T-helper 2 cell (primary cell): ENCODE measurements at places on chromosomes 7 and 10.
A peak's percentile ranks its signal among the peaks of the same experiment; 100 is the strongest.

DNA sequence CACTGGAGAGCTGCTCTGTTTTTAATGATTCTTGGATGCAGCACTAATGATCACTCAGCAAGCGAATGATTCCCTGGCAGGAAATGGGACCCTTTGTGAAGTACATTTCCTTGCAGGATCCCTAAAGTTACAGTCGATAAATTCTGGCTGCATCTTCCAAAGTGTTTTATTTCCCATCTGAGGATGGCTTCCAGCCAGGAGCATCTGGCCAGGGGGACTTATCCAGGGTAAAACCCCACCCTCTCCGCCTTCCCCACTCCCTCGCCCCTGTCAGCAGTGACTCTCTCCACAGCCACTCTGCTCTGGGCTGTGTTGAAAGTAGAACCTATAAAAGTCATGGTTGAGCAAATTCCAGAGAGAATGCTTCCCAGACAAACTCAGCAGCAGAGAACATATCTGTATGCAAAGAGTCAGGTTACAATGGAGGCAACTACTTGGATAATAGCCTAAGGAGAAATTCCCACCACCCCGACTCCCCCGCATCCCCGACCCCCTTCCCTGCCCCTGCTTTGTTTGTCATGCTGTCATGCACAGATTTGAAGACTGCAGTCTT lies 111.0 kb upstream of the ANLN start:
- DNase-seq, result no peak

GRCh38 chr7:111090846-111091245 lies at the start of gene LRRN3:
Gene LRRN3 (plus strand): TSS chr7:111091127. CDS start chr7:111122773, 31,646 bp downstream.
- no peak for DNase-seq

- DNase-seq, result no peak
Observed at GRCh38 chr7:130371046-130371445, 9.2 kb upstream of the CPA1 start.

GRCh38 chr10:67772894-67773511 lies 65.0 kb downstream of the DNAJC12 start:
- DNase-seq, result no peak

DNA sequence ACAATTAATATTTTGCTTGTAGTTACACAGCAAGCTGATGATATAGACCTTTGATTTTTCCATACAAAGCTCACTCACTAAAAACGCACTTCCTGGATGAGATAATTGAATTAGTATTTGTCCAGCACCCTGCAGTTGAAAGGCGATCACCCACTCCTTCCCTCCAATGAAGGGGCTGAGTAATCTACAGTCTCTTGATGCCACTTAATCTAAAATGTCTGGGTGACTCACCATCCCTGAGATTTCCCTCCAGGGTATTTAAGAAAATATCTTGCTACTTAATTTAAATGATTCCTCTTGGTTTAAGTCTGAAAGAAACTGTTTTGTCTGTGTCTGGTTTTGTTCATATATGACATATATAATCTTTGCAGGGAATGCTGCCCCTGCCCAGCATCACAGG lies 515.3 kb downstream of the GRID1 start:
- DNase-seq, result no peak

DNA sequence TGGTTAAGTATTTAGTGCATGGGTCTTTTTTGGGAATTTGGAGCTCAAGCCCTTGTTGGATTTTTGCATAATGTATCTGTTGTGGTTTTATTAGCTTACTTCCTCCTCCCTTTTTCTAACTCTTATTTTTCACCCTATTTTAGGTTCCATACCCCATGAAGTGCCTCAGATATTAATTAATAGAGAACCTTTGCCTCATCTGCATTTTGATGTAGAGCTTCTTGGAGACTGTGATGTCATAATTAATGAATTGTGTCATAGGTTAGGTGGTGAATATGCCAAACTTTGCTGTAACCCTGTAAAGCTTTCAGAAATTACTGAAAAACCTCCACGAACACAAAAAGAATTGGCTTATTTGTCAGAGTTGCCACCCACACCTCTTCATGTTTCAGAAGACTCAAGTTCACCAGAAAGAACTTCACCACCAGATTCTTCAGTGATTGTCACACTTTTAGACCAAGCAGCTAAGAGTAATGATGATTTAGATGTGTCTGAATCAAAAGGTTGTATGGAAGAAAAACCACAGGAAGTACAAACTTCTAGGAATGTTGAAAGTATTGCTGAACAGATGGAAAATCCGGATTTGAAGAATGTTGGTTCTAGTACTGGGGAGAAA lies 28.0 kb downstream of the SIRT1 start:
- no peak for DNase-seq

GRCh38 chr10:118315629-118316028 lies 26.5 kb downstream of the FAM204A start:
- DNase-seq, result no peak

DNA sequence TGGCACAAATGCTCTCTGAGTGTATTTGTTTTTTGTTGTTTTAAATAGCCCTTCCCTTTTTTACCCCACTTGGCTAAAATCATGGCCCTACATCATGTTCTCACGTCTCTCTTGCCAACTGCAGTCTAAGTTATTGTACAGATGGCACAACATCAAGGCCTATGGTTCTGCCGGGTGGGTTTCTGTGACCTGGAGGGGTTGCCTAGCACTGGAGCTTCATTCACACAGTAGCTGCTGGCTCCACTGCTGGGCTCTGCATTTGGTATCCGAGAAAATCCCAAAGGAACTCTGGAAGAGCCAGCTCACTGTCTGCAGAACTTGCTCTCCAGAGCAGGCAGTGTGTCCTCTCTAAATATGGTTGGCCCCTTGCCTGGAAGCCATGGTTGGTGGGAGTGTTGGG lies 120.6 kb downstream of the LRRC4 start:
- no peak for DNase-seq

DNA sequence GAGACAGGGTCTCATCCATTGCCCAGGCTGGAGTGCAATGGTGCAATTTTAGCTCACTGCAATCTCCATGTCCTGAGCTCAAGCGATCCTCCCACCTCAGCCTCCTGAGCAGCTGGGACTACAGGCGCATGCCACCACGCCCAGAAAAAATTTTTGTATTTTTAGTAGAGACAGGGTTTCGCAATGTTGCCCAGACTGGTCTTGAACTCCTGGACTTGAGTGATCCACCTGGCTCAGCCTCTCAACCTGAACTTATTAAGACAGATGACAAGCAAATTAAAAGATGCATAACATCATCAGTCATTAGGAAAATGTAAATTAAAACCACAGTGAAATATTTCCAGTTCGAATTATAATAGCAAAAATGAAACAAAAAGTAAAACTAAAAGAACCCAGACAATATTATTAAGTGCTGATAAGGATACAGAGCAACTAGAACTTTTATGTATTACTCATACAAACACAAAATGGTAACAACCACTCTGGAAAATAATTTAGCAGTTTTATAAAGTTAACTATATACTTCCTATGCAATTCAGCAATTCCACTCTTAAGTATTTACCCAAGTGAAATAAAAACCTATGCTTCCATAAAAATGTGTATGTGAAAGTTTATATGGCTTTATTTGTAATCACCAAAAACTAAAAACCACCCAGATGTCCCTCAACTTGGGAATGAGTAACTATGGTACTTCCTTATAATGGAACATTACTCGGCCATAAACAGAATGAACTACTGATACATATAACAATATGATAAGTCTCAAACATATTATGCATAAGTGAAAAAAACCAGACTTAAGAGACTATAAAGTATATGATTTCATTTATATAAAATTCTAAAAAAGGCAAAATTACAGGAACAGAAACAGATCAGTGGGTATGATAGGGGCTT lies 15.3 kb downstream of the ZFAND4 start:
- peak; percentile 25 for DNase-seq

- DNase-seq, result peak; percentile 58
Observed at GRCh38 chr10:119103903-119104653, at the start of gene DENND10. Gene DENND10 (plus strand): TSS chr10:119104113. CDS start chr10:119104143, 30 bp downstream.

DNA sequence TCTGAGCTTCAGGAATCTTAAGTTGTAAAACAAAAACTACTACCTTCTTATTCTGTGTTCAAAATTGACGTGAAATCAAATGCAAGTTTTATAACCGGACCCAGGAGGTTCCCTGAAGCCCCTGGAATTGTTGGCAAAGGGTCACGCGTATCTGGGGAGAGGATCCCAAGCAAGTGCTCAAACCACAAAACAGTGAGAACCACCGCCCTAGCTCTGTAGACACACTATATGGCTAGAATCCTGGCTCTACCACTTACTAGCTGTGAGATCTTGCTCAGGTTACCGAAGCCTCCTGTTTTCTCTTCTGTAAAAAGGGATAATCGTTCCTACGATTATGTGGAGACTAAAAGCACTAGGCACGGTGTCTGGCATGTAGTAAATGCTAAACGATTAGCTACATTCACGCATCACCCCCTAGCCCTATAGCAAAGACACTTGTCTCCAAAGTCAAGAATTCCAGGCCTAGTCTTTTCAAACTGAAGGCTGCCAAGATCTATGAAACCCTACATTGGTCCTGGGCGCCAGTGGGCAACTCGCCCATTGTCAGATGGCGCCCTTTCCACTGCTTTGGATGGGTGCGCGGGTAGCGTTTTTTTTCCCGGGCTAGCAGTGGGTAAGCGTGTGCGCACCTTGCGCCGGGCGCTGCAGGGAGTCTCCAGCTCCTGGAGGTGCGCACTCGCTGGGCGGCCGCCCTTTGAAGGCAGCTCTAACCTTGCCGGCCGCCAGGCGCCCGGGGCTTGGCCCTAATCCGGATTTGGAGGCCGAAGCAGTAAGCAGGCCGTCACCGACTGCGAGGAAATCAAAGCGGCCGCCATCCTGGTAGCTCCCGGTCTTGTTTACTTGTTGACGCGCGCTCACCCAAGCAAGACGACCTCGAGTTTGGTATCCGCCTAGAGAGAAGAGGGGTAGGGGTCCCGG lies 11.6 kb upstream of the NKX2-3 start:
- DNase-seq, result no peak

- DNase-seq, result no peak
Observed at GRCh38 chr10:95880704-95881103, 27.1 kb upstream of the CC2D2B start.

DNA sequence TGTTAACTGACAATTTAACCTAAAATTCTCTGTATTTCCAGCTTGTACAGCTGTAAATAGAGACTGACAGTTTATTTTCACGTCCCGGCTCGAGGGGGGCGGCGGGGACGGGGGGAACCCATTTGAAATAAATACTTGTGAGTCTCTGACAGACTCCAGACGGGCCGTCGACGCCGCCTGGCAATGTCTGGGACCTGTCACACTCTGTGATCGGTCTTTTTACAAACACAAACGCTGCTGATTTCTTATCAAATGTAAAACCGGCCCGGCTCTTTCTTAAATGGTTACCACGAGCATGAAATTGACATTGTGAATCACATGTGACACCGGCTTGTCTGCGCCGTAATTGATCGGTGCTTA lies 57.0 kb downstream of the UNCX start:
- DNase-seq, result no peak

GRCh38 chr10:31972519-31973041 lies 43.9 kb upstream of the ARHGAP12 start:
- DNase-seq, result no peak

DNA sequence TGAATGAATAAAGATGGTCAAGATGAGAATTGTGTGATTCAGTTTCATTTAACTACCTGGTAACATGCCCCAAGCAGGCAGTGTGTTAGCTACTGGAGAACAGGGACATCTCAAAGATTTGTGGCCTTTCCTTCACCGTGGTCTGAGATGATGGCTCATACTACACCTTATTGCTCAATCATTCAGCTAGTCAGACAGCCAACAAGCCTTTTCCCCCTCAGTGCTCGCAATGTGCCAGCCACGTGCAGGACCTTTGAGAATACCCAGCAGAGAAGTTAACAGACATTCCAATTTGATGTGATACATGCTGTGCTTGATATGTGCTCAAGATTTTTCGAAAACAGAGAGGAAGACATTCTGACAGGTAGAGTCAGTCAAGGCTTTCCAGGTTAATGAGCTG lies 562.8 kb downstream of the SUGCT start:
- DNase-seq, result no peak

DNA sequence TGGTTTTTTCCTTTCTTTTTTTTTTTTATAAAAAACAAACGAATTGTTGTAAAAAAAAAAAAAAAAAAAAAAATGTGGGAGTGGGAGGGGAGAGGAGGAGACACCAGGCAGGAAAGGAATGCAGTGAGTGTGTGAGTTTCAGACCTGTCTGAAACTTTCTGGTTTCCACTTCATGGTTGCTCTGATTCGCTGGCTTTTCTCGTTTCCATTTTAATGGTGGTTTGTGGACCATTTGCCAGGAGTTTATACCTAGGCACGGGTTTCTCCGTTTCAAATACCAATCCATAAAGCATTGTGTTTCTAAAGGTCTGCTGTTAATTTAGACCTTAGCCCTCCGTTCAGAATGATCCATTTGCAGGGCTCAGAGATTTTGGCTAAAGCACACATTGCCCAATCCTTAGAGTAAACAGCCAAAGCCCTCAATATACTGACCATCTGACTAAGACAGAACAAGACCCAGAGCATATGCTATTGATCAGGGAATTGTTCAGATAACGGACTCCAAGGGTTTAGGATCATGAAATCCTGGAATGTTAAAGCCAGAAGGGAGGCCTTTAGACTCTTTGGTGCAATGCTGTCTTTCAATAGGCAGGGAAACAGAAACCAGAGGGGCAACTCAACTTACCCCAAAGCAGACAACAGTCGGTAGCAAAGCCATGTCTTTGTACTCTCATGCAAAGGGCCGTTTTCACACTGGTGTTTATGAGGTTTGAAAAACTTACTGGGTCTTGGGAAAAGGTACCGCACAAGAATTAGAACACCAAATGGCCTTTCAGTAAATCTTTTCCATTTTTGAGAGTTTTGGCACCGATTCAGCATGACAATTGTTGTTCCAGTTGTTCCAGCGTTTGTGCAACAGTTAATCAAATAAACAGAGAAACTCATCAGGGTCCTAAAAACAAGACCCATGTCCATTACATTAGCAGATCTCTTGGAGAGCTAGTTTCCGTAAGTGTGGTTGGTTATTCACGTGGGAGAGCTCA lies 94.3 kb upstream of the AGBL3 start:
- no peak for DNase-seq

GRCh38 chr10:91798649-91799611 lies 704 bp downstream of the TNKS2 start:
- peak; percentile 72 for DNase-seq

- no peak for DNase-seq
Observed at GRCh38 chr10:43962346-43963191, 313.9 kb upstream of the ZNF32 start.

- DNase-seq, result no peak
Observed at GRCh38 chr7:74028321-74028838, 407 bp downstream of the ELN start.

DNA sequence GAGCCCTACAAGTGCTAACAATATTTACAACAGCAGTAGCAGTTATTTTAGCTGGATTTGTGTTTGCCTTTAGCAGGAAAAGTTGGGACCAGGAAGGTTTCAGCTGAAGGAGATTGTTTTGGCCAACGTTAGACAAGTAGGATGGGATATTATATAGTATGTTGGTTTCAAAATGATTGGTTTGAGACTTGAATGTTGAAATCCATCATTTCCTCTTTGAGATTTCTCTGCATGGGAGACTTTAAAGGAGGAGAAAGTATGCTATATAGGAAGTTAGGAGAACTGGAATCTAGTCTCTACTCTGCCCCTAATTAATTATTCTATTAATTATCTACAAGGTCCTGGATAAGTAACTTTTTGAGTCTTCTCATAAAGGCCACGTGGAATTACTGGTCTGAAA lies 263.8 kb downstream of the PTEN start:
- no peak for DNase-seq
